T-helper 17 cell (primary cell): ENCODE measurements at places on chromosomes 3 and 15. TPM values are rescaled to one million over a fixed set of nuclear protein-coding genes. Genes with fewer than 3 reads are reported as not detected.

HTR3E gene
- total RNA-seq = not detected

SPATA12 gene
- total RNA-seq = not detected

DNA sequence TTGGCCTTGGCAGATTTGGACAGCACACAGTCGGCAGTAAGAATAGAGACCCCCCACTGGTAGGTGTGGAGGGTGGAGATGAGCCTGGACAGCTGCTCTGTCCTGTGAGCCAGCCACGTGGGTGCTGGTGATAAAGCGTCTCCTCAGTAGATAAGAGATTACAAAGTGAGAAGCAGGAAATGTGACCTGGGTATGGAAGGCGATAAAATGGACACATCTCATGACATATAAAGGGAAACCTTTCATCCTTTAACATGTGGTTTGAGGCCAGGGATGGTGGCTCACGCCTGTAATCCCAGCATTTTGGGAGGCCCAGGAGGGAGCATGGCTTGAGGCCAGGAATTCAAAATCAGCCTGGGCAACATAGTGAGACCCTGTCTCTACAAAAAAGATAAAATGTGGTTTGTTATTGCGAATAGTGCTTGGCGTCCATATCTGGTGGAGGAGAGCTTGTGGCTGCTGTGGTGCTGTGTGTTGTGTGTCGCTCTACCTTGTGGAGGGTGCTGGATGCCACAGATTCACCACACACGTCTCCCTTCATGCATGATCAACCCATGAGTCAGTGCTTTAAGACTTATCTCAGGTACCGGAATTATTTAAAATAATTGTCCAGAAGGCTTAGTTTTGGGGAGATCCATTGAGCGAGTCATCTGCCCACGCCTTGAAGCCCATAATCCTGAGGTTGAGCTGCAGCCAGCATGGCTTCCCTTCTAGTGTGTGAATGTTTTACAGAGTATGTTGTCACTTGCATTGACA, 157.0 kb downstream of the GABRG3 start:
- DNase-seq = no peak

PPM1L gene
- total RNA-seq = 14.6 TPM

DNA sequence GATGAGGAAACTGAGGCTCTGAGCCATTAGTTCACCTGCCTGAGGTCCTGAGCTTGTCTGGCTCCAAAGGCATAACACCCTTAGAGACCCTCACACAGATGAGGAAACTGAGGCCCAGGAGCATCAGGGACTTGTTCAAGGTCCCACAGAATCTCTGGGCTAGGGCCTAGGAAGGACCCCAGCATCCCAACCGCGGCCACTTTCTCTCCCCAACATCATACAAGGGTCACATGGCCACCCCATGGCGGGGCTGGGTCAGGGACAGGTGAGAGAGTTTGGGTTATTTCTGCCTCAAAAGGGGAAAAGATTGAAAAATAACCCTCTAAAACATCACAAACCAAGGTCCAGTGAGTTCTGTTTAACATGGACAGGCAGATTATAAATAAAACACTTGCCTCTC, 6.7 kb downstream of the LINGO1 start:
- no peak for DNase-seq

DNA sequence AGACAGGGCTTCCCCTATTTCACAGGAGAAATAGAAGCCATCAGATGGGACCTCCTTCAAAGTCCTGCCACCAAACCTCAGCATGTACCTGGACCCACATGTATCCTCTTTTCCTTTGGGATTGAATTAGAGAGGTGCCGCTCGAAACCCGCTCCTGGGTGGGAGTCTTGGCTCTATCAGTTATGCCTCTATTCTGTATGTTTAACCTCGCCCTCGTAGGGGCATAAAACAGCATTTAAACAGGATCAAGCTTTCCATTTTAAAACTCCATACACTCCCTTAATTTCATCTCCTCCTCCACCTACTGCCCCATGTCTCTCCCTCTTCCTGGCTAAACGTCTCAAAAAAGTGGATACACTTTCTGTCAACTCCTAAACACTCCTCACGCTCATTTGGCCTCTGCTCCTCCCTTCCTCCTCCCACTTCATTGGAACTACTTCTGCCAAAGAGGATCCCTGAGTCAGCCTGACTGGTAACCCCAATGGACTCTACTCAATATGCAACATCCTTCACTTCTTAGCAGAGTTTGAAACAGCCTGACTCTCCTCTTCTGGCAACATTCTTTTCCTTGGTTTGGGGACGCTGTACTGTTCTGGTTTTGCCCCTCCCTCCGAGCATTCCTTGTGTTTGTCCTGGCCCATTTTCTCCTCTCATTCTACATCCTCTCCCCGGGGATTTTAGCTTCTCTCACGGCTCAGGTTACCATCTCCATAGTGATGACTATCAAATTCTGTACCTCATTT, 23.0 kb upstream of the MUC20 start:
- DNase-seq = no peak

DNA sequence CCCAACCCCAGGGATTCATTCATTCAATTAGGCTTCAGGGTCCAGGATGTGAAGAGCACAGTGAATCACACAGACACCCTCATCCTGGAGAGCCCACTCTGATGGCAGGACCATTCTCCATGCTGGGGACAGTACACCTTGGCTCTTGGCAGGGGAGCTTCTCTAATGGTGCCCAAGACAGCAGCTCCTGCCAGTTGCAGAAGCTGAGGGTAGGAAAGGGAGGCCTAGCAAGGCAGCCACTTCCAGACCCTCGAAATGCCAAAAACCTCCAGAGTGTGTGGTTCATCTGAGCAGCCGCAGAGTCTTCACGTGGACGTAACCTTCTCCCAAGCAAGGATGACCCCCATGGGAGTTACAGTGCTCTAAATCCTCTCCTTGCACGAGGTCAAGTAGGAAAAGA, 186.2 kb downstream of the XXYLT1 start:
- no peak for DNase-seq

DNA sequence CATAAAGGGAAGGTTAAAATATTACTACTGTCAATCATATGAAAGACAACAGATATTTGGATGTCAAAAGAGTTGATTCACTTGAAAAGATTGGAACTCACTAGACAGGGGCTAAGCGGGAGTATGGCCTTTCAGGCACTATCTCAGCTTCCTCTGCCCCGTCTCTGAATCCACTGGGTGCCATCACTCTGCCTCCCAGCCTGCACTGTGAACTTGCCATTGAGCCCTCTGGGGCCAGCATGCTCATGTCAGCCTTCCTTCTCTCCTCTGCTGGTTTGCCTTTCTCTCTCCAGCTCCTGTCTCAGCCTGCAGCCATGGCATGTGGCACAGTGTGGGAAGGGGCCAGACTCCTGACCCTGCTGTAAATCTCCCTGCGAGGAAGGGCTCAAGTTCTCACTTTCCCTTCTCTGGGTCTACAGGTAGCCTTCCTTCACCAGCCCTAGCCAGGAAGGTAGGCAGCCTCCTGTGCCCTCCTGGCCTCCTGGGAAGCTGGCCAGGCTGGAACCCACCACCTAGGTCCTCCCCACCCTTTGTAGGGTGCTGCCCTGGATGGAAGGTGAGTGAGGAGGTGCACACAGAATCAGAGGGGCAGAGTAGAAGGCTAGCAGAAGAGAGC, 54.0 kb upstream of the SLCO2A1 start:
- no peak for DNase-seq

TGM5 gene
- not detected for total RNA-seq

DNA sequence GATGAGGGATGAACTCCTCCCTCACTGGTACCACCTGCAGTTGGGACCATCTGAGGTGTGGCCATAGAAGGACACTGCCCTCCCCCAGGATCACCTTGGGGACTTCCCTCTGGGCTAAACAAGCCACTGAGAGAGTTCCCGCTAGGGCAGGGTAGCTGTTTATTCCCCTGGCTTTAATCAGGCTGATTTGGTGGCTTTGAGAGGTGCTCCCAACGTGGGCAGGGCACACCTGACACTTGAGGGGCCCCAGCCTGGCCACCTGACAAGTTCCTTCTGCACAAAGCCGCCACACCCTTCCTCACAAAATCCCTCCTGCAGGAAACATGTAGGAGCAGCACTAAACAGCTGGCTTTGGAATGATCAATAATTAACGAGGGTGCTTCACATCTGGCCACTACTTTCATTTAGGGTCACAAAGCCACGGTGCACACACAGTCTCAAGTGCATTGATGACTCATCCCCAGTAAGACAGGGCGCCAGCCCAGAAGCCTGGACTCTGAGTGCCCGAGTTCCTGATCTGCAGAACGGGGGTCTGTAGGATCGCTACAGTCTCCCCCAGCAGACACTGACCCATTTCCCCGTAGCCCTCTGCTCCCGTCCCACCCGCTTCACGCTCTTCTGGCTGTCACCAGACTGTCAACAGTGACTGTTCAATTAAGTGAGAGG, 75.1 kb downstream of the ATP10A start:
- no peak for DNase-seq

DNA sequence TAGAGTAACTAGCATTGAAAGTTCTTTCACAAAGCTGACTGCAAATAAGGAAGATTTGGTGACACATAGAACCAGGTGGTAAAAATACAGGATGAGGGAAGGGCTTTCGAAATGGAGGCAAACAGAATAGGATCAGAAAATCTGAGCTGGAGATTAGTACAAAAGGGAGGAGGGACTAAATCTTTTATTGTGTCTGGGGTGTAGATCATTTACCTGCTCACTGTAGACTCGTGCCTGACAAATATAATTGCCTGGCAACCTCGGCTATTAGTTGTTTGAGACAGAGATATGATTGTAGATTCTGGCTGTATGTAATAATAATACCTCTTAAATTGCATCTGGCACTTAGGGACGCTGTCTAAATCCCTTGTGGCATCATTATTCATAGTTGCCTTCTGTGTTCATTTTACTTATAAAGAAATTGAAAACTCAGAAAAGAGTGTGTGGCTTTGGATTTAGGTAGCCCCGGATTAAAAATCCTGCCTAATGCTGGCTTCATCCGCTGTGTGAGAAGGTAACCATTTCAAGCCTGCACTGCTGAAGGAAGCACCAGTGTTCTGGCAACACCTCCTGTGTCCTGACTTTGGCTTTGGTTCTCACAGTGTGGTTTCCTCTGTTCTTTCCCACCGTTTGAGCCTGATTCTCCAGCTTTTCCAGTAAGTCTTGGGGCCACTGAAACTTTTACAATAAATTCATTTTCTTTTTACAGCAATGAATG, 25.0 kb upstream of the GPR160 start:
- DNase-seq = no peak

CLRN1 gene
- total RNA-seq = not detected

GRCh38 chr3:196528639-196529233, 13.6 kb upstream of the SMCO1 start:
- peak; percentile 79 for DNase-seq

ASB14 gene
- not detected for total RNA-seq

- peak; percentile 7 for DNase-seq
Observed at GRCh38 chr15:58065445-58066041, at the start of gene ALDH1A2. Gene ALDH1A2 (minus strand): TSS chr15:58065711. CDS start chr15:58065650, 61 bp downstream.

DNA sequence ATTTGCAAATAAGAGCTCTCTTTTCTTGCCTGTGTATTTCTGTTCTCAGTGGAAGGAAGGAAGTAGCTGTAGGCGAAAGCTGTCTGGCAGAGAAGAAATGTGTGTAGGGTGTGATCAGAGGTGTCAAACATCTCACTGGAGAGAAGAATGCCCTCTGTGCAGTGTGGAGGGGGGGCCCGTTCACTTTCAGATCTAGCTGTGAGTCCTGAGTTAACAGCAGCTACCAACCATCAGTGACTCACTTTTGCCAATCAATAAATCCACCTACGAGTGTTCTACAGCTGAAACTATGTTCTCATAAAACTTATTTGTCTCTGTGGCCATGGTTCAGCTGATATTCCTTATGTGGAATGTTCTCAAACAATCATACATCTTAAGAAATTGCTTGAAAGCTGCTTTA, 103.7 kb downstream of the FRMD4B start:
- DNase-seq = no peak

DNA sequence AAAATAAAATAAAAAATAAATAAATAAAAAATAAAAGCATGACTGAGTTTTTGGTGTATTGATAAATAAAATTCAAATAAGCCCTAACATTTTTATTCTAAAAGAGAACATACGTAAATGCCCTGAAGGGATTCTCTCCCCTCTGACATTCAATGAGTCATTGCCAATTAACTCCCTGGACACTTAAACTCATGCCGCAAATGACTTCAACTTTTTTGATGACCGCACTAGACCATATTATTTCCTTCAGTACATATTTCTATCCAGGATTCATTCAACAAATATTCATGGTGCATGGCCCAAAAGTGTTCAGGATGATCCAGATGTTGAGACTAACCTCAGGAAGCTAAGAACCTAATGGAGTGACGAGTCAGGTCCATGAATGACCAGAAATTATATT, 195.9 kb upstream of the LRRN1 start:
- no peak for DNase-seq

SLC27A2 gene
- total RNA-seq = 0.42 TPM
